ENCODE measurements at places on chromosomes 11 and 22.

DNA sequence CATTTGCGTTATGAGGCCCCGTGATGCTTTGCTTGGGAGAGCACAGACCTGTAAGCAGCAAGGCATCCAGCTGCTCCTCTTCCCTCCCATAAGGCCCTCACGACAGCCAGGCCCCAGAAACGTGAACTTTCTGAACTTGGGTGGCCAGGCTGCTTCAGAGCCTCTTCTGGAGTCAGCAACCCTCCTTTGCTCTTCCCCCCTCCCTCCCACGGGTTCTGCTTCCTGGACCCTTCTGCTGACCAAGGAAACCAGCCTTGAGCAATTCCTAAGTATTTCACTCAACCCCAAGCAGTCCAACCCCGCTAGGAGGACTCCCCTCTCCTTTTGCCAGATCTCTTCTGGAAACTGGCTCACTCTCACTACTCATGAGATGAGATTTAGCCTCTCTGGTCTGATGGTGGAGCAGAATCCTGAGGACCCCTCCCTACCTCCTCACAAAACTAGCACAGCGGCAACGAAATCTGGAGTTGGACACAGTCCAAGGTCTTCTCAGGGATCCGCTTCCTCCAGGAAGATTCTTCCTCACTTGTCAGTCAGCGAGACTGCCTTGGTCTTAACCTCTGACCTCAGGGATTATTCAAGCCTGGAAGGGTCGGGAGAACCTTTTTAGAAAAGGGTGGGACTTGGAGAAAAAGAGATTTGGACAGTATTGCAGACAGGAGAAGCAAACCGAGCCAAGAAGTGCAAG is 86.2 kb downstream of the UBASH3B start:
- peak; percentile 81 for DNase-seq

GRCh38 chr22:50282361-50283155 is 12.4 kb upstream of the MAPK11 start:
- no peak for DNase-seq

DNA sequence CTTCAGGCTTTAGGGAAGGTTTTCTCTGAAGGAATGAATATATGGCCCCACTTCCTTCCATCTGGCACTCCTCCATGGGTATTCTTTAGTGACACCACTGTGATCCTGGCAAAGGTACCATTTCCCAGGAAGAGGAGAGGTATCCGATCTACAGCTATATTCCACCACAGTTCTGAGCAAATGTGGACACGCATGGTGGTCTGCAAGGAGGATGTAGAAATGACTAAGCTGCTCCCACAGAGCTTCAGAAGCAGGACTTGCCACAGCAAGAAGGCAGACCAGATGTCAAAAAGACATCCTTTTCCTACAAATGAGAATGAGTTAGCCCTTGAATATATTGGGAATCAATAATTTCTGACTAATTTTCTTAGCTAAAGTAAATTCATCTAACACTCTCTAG is 45.5 kb downstream of the ARFGAP2 start:
- DNase-seq, result no peak

DNA sequence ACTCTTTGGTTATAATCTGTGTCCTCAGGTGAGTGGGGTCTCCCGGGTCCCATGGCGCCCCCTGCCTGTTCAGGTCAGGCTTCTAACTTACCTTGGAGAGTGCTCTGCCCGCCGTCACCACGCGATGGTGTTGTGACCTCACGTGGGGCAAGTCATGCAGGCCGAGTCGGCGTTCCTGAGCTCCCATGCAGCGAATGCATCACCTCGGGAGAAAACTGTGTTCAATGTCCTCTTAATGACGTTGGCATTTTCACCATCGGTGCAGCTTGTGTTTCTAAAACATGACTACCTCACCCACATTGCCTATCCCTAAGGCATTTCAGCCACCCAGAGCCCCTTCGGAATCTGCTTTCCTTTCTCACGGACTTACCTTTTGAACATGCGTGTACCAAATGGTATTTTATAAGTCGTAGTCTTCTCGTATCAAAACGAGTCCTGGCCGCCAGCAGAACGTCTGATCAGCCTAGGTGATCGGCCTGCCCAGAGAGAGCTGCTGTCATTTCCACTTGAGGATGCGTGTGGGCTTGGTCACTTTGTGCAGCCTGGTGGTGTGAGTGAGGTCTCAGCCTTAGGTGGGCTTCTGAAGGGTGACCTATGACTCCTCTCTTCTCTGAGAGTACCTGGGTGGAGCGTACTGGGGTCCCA is 64.8 kb downstream of the TBC1D22A start:
- DNase-seq, result no peak

DNA sequence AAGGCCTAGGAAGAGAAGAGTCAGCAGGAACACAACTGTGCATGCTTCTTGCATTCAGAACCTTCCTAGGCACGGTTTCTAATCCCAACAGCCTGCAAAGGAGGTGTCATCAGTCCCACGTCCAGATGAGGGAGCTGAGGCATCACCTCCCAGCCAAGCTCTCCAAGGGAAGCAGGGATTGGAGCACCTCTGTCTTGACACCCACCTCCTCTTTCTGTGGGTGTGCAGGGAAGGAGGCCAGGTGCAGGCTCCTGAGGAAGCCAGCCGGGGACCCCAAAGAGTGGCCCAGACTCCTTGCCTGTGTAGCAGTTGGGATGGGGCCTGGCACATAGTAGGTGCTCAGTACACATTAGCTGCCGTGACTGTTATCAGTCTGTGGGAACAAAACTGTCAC is 2.0 kb downstream of the PNPLA5 start:
- DNase-seq, result peak; percentile 17

GRCh38 chr22:31036671-31037550 is 44.2 kb upstream of the SMTN start:
- DNase-seq, result peak; percentile 85

DNA sequence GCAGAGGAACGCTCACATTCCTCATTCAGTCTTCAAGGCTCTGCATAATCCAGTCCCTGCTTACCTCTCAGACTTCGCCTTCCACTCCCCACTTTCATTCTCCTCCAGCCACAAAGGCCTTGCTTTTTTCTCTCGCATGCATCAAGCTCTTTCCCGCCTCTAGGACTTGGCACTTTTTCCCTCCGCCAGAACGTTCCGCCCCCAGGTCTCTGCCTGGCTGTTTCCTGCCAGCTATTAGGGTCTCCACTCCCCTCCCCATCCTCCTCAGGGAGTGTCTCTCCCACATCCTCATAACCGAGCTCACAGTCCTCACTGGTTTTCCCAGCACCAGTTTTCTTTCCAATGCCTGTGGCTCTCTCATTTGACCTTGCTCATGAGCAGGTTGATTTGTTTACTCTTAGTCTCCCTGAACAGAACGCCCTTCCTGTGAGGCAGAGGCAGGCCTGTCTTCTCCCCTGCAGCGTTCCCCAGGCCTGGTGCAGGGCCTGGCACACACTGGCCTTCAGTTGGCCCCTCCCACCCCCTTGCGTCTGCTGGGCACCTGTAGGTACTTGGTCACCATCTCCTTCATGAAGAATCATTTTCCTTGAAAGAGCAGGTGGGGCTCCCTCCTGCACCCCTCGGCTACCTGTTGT is 75.2 kb downstream of the RTL6 start:
- peak; percentile 32 for DNase-seq

GRCh38 chr11:59716051-59716450 is 2.4 kb upstream of the OR10V1 start:
- DNase-seq, result no peak

DNA sequence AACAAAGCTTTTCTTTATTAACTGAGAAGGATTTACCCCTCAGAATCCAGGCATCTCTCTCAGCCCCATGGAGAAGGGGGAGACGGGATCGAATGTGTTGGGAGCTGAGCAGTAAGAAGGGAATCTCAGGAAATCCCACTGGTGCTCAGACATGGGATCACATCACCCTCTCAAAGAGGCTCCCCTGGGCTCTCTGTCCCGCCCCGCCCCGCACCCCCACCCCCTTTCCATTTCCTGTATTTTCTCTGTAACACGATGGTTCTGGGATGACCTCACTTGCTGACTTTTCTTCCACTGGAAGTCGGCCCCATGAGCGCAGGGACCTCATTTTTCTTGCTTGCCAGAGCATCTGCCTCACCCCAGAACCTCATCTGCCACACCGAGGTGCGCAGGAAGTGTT is 100.0 kb downstream of the RPS6KA4 start:
- DNase-seq, result peak; percentile 32

- no peak for DNase-seq
Observed at GRCh38 chr11:125276619-125276976, 112.0 kb downstream of the PKNOX2 start.

GRCh38 chr11:45872651-45873356 is 12.6 kb upstream of the MAPK8IP1 start:
- DNase-seq, result no peak
